ENCODE measurements at places on chromosomes 3 and 15. TPM values are rescaled to one million over a fixed set of nuclear protein-coding genes. Genes with fewer than 3 reads are reported as not detected.

SAMMSON gene
- total RNA-seq: not detected

CDCP1 gene
- total RNA-seq: 3.2 TPM

TGM4 gene
- not detected for total RNA-seq

AADACL2 gene
- total RNA-seq: not detected

NOX5 gene
- total RNA-seq: not detected

EPHA3 gene
- total RNA-seq: not detected

ATOSA gene
- 13.4 TPM for total RNA-seq

KNL1 gene
- 25.3 TPM for total RNA-seq

- H3K4me1 ChIP-seq: peaks cover 16% of the 10 kb centered on the region
- H3K4me3 ChIP-seq: peak overlapping the region; percentile 42
Observed at GRCh38 chr3:46261926-46262594, 19.8 kb downstream of the CCR3 start.

GRCh38 chr3:73520931-73521461 is 103.7 kb downstream of the PDZRN3 start:
- no peak for DNase-seq
- H3K27me3 ChIP-seq: no peaks in the 10 kb centered on the region

DNA sequence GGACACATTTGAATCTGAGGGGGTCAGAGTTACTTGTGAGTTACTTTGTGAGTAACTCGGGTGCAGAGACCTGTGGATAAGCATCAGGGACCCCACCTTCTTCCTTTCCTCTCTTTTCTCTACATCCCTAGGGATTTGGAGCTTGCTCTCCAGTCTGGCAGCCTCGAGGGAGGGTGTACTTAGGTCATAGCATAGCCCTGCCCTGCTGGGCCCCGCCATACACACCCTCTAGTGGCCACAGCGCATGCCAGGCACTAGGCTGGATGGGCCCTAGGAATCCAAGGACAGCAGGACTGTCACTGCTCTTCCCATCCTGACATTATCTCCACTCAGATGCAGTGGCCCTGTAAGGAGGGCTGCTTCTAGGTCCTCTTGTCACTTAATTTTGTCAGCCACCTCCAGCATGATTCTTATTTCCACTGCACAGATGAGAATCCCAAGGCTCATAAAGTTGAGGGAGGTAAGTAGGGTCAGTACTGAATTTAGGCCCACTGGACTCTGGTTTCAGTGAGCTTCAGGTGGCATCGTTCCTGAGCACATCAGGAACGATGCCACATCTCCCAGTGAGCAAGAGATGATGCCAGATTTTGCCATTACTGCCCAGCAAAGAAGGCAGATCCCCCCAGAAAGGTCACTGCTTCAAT is 3.6 kb upstream of the SMAD6 start:
- H3K27me3 ChIP-seq: peaks cover 5% of the 10 kb centered on the region
- no peak overlapping the region for H3K4me3 ChIP-seq
- DNase-seq: peak; percentile 69
- H3K36me3 ChIP-seq: peaks cover 1% of the 10 kb centered on the region

DNA sequence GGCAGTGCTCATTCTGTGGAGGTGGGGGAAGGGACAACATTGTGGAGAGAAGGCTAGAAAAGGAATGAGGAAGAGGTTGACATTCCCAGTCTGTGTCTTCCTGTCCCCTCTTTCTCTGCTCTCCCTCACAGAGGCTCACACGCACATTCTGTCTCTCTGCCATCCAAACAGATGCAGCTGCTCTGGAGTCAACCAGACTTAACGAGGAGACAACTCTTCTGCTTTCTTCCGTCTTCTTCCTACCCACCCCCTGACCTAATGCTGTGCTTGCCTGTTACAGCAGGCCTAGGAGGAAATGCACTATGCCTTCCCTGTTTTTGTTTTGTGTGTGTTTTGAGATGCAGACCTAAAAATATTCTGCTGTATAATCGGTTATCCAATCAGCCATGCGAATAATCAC is 121.9 kb downstream of the CACNA1D start:
- no peak for DNase-seq
- no peaks in the 10 kb centered on the region for H3K4me1 ChIP-seq
- H3K27ac ChIP-seq: no peak overlapping the region

DNA sequence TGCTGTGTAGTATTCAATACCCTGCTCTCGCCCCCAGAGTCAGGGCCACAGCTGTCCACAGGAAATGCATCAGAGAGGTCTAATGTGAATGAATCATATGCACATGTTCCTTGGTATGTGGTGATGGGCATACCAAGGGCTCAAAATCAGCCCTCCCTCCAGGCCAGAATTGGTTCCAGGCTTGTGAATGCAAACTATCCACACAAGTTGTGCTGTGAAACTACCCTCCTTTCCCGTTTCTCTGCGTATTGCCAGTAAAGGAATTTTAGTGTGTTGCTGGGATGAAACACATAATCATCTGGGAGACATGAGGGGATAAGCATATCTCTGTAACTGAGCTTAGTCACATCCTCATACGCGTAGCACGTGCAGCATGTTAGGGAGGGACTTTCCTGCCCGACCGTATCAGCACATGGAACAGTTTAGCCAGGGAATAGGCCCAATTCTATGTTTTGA is 9.2 kb upstream of the MME start:
- H3K27me3 ChIP-seq: no peaks in the 10 kb centered on the region
- no peaks in the 10 kb centered on the region for H3K36me3 ChIP-seq
- no peak overlapping the region for H3K4me3 ChIP-seq
- H3K4me1 ChIP-seq: no peaks in the 10 kb centered on the region
- no peak overlapping the region for H3K27ac ChIP-seq

GRCh38 chr15:100601163-100601562 is 821 bp downstream of the LINS1 start:
- H3K27me3 ChIP-seq: peaks cover 2% of the 10 kb centered on the region
- H3K36me3 ChIP-seq: peaks cover 41% of the 10 kb centered on the region
- no peak overlapping the region for H3K4me3 ChIP-seq
- DNase-seq: peak; percentile 87
- no peak overlapping the region for H3K27ac ChIP-seq
- H3K4me1 ChIP-seq: peaks cover 60% of the 10 kb centered on the region

DNA sequence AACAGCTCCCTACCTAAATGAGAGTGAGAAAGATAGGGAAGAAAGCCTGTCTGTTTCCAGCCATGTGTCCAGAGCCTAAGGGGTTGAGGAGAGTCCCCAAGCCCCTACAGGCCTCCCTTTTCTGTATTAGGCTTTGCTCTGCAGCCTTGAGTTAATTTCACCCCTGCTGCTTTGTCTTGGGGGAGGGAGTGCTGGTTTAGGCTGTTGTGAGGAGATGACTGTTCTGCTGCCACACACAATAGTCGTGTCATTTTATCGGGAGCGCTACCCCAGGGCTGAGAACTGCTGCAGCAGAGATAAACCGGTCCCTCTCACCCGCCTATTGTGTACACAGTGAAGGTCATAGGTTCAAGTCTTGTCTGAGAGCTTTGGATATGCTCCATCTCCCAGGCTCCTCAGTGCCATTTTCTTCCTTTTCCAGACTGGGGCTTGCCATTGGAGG is 1.4 kb downstream of the ZNF609 start:
- peak overlapping the region; percentile 90 for H3K27ac ChIP-seq
- DNase-seq: peak; percentile 72
- peak overlapping the region; percentile 92 for H3K4me3 ChIP-seq

DNA sequence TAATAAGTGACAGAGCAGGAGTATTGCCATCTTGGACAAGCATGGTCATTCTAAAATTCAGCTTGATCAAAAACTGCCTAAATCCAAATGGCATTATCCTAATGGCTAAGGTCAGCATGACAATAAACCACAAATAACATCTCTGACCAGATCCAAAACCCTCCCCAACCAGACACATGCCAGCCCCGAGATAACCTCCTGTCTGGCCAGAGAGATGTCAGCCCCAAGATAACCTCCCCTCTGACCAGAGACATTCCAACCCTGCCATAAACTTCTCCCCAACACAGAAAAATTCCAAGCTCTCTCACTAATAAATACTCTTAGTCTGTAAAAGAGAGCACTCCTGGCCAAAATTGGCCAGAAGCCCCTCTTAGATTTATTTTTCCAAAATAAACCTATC is 470.5 kb upstream of the UBE2E2 start:
- H3K4me1 ChIP-seq: no peaks in the 10 kb centered on the region
- H3K4me3 ChIP-seq: no peak overlapping the region
- no peaks in the 10 kb centered on the region for H3K27me3 ChIP-seq
- H3K27ac ChIP-seq: no peak overlapping the region
- DNase-seq: no peak
- H3K36me3 ChIP-seq: no peaks in the 10 kb centered on the region

- no peaks in the 10 kb centered on the region for H3K4me1 ChIP-seq
- DNase-seq: no peak
- H3K4me3 ChIP-seq: no peak overlapping the region
Observed at GRCh38 chr3:144380849-144381248, 409.2 kb downstream of the DIPK2A start.

- no peak for DNase-seq
- H3K36me3 ChIP-seq: no peaks in the 10 kb centered on the region
- H3K4me1 ChIP-seq: no peaks in the 10 kb centered on the region
- H3K4me3 ChIP-seq: no peak overlapping the region
Observed at GRCh38 chr3:193271101-193271840, 30.2 kb downstream of the PLAAT1 start.

- no peak overlapping the region for H3K4me3 ChIP-seq
- no peak for DNase-seq
- H3K4me1 ChIP-seq: no peaks in the 10 kb centered on the region
- no peaks in the 10 kb centered on the region for H3K36me3 ChIP-seq
Observed at GRCh38 chr15:91611561-91612323, 241.8 kb upstream of the SLCO3A1 start.

Data from activated CD4-positive, alpha-beta T cell treated with anti-CD3 and anti-CD28 coated beads, Interleukin-2, amount 10 ng/mL, durations not matched to agents 24 days and 14 days (primary cell).